ENCODE measurements at places on chromosomes 12 and 14. TPM values are rescaled to one million over a fixed set of nuclear protein-coding genes. Genes with fewer than 3 reads are reported as not detected.

GRCh38 chr12:6277982-6278438 is 32.5 kb upstream of the PLEKHG6 start:
- DNase-seq: no peak

NOVA1 gene
- polyA plus RNA-seq: 108 TPM

GRCh38 chr14:88841741-88842140 is 17.3 kb downstream of the TTC8 start:
- DNase-seq: no peak

DNA sequence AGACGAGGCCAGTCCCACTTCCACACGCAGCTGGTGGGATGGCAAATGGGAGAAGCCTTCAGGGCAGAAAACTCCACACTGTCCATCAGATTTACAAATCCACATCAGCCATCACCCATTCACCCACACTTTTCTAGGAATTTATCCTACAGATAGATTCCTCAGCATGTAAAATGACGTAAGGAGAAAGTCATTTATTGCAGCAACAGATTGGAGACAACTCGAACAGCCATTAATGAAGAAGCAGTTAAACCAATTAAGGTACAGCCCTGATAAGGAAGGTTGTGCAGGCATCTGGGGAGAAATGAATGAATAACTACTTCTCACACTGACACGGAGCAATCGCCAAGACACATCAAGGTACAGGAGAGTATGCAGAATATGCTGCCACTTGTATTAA is 26.2 kb downstream of the PRKAB1 start:
- no peak for DNase-seq

- DNase-seq: no peak
Measured at GRCh38 chr14:34247605-34248004, 214.4 kb downstream of the SPTSSA start.

DNA sequence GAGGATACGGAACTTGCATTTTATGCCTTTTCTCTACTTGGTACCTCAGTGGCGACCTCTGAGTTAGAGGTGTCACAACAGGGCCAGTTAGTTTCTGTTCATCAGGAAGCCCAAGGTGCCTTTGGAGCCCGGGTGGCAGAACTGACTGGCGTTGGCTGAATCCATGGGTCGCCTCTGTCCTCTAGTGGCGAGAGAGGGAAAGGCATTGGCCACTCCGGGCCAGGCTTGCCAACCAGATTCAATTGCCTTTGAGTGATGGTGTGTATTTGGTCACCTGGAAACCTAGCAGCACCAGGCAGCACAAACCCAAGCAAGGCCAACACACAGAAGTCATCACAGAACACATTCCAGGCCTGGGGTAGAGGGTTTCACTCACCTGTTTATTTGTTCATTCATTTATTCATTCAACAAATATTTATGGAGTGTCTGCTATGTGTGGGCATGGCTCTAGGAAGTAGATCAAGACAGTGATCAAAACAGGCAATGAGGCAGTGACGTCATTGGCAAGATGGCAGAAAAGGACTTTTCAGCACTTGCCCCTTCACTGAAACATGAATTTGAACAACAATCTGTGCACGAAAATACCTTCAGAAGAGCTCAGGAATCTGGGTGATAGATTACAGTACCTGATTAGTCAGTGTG is 40.5 kb upstream of the KCNA5 start:
- peak; percentile 33 for DNase-seq

SCAF11 gene
- 85.6 TPM for polyA plus RNA-seq

- DNase-seq: no peak
Measured at GRCh38 chr12:104457746-104458693, 1.3 kb downstream of the CHST11 start.

- no peak for DNase-seq
Measured at GRCh38 chr14:102320671-102321455, 1.3 kb downstream of the ZNF839 start.

- no peak for DNase-seq
Measured at GRCh38 chr14:77322250-77322902, 1.5 kb downstream of the GSTZ1 start.

WBP11 gene
- polyA plus RNA-seq: 67.3 TPM

DNA sequence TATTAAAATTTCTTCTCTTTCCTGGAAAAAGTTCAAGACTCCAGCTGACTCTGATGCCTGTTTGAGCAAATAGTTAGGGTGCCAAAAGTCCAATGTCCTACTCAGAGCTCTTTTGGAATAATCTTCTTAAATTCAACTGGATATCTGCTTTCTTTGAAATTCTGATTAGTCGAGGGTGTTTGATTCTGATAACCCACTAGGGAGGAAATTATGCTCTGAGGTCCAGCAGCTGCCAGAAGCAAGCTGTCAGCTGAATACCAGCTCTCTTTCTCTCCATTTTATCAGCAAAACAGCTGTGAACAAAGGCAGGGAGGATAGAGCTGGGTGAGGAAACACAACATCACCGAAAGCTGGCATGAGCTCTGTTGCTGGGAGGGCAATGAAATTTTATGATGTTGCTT is 141.5 kb downstream of the CAND1 start:
- no peak for DNase-seq
